ENCODE measurements at places on chromosomes 2 and 18.

GRCh38 chr2:60679036-60679780 lies 76.9 kb upstream of the PAPOLG start:
- no peak for DNase-seq

GRCh38 chr2:218129458-218130135 lies 3.8 kb downstream of the CXCR2 start:
- DNase-seq: no peak

- DNase-seq: no peak
Measured at GRCh38 chr18:59264121-59264571, 9.1 kb downstream of the RAX start.

- DNase-seq: no peak
Measured at GRCh38 chr18:61261870-61262269, 71.4 kb upstream of the CDH20 start.

GRCh38 chr2:180196419-180196977 lies 189.4 kb upstream of the CWC22 start:
- DNase-seq: no peak

GRCh38 chr2:24919506-24920097 lies 435 bp downstream of the ADCY3 start:
- peak; percentile 41 for DNase-seq

GRCh38 chr2:226977775-226978190 lies 141.9 kb downstream of the RHBDD1 start:
- DNase-seq: no peak

DNA sequence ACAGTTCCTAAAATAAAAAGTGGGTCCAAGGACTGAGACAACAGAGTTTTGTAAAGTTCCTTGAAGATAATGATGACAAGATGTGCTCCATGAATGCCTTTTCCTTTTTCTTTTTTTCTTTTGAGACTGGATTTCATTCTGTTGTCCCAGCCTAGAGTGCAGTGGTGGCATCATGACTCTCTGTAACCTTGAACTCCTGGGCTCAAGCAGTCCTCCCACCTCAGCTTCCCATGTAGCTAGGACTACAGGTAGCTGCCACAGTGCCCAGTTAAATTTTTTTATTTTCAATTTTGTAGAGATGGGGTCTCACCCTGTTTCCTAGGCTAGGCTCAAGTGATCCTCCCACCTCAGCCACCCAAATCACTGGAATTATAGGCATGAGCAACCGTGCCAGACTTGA lies 16.1 kb upstream of the TTC27 start:
- no peak for DNase-seq

- DNase-seq: no peak
Measured at GRCh38 chr18:35326695-35327387, 17.4 kb downstream of the ZNF24 start.

- no peak for DNase-seq
Measured at GRCh38 chr2:145538661-145539350, 1018.9 kb upstream of the ZEB2 start.

DNA sequence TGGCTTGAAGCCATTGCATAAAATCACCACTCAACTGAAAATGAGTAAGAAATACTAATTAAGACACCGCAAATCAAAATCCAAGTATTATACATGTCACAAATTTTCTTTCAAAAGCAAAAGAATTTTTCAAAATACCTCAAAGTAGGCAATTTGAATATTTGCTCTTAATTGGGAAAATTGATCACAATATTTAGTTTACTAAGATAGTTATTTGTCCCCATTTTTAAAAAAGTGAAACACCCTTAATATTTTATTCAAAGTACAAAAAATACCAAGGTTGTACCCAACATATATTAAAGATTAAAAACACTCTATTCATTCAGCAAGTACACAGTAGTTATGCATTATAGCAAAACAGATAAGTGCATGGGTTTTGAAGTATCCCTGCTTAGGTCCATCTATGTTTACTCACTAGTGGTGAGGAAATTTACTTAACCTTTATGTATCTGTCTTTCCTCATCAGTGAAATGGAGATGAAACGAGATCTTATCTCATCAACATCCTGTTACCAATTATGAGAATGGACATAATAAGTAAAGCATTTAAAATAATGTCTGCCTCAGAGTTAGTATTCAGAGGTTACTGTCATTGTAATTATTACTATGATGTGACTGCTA lies 35.1 kb downstream of the VPS54 start:
- no peak for DNase-seq

GRCh38 chr2:105775809-105776559 lies 31.3 kb downstream of the NCK2 start:
- no peak for DNase-seq

DNA sequence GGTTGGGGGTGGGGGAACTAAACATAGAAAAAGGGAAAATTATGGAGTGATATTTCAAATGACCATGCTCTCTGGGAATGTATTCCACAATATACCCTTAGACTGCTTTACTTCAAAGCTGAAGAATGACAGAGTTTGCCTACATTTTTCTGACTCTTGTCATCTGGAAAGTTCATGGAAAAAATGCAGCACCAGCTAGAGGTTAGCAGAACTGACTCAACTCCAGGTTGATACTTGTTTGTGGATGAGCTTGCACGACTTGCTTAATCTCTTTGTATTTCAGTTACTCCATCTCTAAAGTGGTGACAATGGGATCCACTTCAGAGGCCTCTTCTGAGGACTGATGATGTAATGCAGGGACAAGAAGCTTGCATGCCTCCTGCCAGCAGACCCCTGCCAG lies 824.0 kb upstream of the ID2 start:
- DNase-seq: no peak

- DNase-seq: no peak
Measured at GRCh38 chr2:12715258-12716031, 1.3 kb upstream of the TRIB2 start.

DNA sequence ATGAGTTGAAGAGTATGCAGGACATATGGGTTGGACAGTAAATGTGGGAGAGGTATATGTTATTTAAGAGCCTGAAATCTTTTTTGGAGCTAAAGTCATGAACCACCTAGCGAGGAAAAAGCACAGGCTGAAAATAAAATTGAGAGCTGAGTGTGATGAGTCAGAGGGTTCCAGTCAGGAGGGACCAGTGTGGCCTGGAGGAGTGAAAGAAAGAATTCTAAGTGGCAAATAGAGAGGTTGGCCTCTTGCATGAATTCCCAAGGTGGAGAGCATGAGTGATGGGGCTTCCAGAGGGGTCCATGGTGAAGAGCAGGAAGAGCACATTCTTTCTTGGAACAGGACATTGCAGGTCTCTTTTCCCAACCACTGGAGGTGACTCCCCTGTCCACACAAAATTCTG lies 282.6 kb downstream of the TDRD15 start:
- no peak for DNase-seq

- no peak for DNase-seq
Measured at GRCh38 chr2:109258905-109259540, 130.0 kb downstream of the SH3RF3 start.

DNA sequence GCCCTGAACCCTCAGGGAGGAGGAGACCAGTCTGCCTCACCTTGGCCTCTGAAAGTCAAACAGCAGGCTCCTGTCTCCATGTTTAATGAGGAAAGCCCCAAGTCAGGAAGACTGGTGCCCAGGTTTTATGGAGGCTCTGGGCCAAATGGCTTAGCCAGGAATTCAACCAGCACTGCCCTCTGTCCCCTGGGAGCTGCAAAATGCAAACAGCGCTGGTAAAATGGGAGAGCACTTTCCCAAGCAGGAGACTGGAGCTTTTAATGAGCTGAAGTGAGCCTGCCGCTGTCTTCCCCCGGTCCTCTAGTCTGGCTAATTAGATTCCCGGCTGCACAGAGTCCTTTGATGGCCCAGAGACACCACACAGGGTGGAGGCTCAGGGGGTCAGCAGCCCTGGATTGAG lies 276.0 kb upstream of the TRIB2 start:
- DNase-seq: no peak

DNA sequence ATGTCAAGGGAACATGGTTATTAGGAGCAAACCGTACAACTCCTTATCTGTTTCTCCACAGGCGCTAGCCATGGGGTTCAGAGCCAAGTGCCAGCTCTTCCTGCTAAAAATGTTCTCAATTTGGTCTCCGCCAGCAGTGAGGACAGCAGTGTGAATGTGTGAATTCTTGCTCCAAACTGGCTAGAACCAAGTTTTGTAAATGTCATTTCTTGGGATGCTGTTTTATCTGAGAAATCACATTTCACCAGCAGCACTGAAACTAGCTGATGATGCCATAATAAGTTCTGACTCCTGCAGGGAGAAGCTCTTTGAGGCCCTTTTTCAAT lies 140.6 kb upstream of the LGALSL start:
- DNase-seq: no peak

GRCh38 chr2:142673836-142674235 lies 203.6 kb upstream of the KYNU start:
- no peak for DNase-seq

- peak; percentile 43 for DNase-seq
Measured at GRCh38 chr2:37829202-37829601, 95.9 kb upstream of the RMDN2 start.

DNA sequence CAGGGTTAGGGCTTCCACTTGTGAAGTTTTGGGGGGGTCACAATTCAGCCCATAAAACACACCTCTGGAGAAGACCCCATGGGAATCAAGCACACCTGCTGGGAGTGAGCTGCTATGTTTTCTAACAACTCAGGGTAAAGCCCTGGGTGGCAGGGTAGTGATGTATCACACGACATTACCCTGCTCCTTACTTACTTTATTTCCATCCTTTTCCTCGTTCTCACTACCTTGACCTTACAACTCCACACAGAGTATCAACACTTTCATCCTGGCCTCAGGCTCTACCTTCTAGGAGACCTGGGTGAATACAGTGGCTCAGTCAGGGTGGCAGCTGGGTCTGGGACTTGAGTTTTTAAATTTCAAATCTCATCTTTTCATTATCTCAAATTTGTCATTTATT lies 290.3 kb downstream of the CYRIA start:
- no peak for DNase-seq

DNA sequence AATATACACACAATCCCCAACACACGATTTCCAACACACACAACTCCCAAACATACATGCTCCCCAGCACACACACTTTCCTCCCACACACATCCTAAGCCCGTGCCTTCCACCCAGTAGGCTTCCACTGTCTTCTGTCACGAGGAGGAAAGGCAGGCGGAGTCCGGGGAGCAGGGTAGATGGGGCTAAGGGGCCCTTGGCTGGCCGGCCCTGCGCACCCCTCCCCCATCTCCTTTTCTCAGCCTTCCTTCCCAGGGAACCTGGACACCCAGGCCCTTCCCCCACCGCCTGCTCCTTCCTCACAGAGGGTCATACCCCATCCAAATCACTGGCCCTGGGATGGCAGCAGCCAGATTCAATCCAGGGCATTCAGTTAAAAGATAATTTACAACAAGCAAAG lies 3.4 kb upstream of the PDCD1 start:
- DNase-seq: no peak

DNA sequence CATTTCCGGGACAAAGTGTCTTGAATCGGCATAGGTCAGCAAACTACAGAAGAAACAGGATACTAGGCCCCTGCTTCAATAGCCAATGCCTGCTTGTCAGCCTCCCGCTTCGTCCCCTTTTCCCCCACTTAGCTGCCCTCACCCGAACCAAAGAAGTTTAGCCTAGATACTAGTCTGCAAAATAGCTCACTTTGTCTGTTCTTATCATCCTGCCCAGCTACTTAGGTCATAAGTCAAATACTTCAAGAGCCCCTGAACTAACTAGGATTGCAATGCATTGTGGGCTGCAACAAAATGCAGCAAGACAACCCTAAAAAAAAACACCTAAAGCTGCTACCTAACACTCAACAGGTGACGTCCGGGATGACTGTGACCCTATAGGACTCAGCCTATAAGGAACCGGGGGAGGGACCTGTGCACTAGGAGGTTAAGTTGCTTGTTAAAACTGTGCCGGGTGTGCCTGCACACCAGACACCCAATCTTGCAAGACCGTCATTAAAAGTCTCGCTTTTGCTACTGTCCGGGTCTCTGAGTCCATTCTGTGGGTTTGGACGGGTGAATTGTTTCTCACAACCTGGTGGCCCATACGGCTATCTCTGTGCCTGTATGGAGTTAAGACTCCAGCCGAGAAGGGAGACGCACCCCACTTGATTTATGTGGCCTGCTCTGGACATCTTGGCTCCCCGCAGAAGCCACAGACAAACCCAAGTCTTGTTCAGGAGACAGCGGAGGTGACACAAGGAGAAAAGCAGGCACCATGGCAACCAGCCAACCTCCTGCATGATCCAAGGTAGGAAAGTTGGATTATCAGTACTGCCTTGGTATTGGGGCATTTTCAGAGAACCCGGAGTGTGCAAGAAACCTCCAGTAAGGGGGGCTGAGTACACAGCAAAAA lies 105.9 kb downstream of the HIBCH start:
- DNase-seq: no peak

GRCh38 chr2:130387804-130388203 lies 31.9 kb downstream of the PTPN18 start:
- DNase-seq: no peak

GRCh38 chr2:77567723-77568122 lies 45.5 kb upstream of the LRRTM4 start:
- no peak for DNase-seq

GRCh38 chr2:127674241-127675209 lies 805 bp downstream of the LIMS2 start:
- DNase-seq: no peak

DNA sequence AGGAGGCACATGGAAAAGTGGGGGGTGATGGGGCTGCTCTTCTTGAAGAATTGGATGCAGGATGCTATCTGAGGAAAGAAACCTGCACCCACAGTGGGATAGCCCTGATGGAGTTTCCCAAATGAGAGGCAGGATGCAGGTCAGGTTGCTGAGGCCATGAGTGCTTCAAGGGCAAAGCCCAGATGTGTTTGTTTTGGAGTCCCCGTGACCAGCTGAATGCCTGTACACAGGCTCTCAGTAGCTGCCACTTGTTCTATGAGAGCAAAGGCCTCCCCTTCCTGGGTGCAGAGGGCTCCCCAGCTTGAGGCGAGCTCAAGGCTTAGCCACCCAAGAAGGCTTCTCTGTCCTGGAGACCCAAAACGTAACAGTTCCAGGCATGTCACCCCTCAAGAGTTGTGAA lies 192.7 kb downstream of the SEPTIN10 start:
- DNase-seq: no peak

- no peak for DNase-seq
Measured at GRCh38 chr2:127424598-127425520, 6.6 kb downstream of the PROC start.

- DNase-seq: no peak
Measured at GRCh38 chr18:62365420-62365819, 40.3 kb downstream of the TNFRSF11A start.

DNA sequence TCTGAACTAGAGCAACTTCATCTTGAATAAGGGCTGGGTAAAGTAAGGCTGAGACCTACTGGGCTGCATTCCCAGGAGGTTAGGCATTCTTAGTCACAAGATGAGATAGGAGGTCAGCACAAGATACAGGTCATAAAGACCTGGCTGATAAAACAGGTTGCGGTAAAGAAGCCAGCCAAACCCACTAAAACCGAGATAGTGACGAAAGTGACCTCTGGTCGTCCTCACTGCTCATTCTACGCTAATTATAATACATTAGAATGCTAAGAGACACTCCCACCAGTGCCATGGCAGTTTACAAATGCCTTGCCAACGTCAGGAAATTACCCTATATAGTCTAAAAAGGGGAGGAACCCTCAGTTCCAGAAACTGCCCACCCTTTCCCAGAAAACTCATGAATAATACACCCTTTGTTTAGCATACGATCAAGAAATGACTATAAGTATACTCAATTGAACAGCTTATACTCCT lies 109.1 kb downstream of the FIGN start:
- no peak for DNase-seq

GRCh38 chr18:48711651-48712486 lies 173.0 kb downstream of the CTIF start:
- peak; percentile 34 for DNase-seq
